KG1 (cell line): ENCODE measurements at places on chromosomes 11 and 22.

- no peak for DNase-seq
Measured at GRCh38 chr22:19208287-19208847, 29.8 kb upstream of the SLC25A1 start.

- DNase-seq: no peak
Measured at GRCh38 chr11:32131321-32131720, 40.4 kb downstream of the RCN1 start.

GRCh38 chr11:100805506-100806199 is 118.6 kb downstream of the ARHGAP42 start:
- DNase-seq: no peak

- DNase-seq: no peak
Measured at GRCh38 chr11:77093056-77093891, 9.4 kb upstream of the OMP start.

- no peak for DNase-seq
Measured at GRCh38 chr22:27460591-27461347, 340.8 kb downstream of the MN1 start.

DNA sequence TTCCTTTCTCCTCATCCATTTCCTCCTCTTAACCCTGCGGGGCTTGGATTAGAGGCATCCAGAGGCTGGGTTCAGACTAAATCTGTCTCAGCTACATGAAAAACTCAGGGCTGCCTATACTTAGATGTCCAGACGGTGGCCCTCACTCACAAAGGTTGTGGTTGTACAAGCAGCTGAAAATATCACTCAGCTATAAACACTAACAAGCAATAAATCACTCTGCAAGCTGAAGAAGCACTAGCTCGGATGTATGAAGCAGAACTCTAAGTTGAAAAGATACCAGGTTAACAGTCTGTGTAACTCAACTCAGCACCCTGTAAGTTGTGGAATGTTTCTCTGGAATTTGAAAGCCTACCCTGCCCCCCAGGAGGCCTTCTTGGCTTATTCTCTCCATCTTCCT is 82.9 kb downstream of the EXT2 start:
- DNase-seq: no peak
